LoVo (cell line): ENCODE measurements at places on chromosomes 3 and 15.

GRCh38 chr3:16441371-16441875 lies 72.1 kb downstream of the RFTN1 start:
- DNase-seq, result no peak

- DNase-seq, result no peak
These were observed 1015.5 kb downstream of the PLOD2 start for GRCh38 chr3:145145461-145145860.

- DNase-seq, result no peak
These were observed 274.5 kb upstream of the PEX5L start for GRCh38 chr3:180311242-180311641.

DNA sequence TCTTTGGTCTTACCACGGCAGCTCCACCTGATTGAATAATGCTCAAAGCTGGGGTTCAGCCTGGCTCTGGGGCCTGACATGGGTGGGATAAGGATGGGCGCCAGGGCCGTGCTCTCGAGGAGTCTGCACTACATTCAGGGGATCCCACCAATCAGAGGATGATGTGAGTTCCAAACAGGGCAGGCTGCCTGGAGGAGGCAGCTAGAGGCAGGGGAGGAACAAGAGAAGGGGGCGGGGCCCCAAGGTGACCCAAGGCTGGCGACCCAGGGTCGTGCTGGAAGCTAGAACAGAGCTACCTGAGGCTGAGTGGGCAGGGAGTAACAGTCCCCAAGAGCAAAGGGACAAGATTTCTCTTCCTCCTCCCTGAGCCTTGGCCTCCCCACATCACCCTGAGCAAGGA lies 56.1 kb downstream of the PCSK6 start:
- no peak for DNase-seq

- no peak for DNase-seq
These were observed 800.7 kb upstream of the GRM7 start for GRCh38 chr3:6060251-6060650.
